Activated T-helper 1 cell treated with anti-CD3 and anti-CD28 coated beads, Interleukin-12 subunit alpha, Interleukin-12 subunit beta, Interleukin-2, Interleukin-4 antibody, amounts not matched to agents 30 ng/mL and 10 ng/mL and 1 ng/mL, durations not matched to agents 14 hours and 24 hours and 36 hours (primary cell): ENCODE measurements at places on chromosomes 6 and 20.

- DNase-seq: peak; percentile 53
Measured at GRCh38 chr20:41135187-41135887, 2.0 kb upstream of the PLCG1 start.

GRCh38 chr6:10908228-10908627, 21.4 kb downstream of the SYCP2L start:
- no peak for DNase-seq

DNA sequence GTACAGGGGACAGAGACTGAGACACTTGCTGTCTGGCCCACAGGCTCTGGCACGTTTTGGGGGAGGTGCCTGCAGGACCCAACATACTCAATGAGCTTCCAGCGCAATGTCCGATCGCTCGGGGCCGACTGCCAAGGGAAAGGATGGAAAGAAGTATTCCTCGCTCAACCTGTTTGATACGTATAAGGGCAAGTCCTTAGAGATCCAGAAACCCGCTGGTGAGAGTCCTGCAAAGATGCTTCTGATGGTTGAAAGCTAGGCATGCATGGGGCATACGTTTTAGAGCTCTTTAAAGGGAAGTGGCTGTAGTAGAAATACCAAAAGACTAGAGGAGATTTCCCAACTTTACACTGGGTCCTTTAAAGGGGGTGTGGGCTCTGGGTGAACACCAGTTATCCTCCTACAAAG, 2.2 kb downstream of the PRRC2A start:
- DNase-seq: no peak

DNA sequence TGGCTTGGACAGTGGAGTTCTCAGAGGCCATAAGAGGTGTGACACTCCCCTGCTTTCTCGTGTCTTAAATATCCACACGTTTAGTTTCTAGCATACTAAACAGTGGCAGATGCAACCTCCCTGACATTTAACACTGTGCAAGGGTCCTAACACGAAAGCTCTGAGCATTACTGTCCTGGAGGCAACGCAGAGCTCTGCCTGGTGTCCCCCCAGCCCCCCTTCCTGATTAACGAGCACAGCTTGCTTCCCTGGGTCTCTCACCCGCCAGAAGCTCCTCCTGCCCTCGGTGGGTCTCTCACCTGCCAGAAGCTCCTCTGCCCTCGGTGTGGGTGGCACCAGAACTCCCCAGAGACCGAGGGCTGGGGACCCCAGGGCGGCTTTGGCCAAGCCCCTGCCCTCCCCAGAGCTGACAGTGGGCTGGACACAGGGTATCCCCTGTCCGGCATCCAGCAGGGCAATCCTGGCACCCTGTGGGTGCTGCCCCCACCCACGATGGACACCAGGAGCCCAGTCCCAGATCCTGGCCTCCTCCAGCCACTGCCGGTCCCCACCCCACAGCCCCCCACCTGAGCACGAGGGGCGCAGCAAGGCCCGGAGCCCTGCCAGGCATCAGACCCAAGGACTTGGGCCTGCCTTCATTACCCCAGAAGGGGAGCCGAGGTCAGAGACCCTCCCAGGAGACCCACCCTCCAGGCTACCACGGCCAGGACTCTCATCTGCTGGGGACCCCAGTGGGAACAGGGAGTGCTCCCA, 12.4 kb upstream of the KCNQ2 start:
- no peak for DNase-seq

DNA sequence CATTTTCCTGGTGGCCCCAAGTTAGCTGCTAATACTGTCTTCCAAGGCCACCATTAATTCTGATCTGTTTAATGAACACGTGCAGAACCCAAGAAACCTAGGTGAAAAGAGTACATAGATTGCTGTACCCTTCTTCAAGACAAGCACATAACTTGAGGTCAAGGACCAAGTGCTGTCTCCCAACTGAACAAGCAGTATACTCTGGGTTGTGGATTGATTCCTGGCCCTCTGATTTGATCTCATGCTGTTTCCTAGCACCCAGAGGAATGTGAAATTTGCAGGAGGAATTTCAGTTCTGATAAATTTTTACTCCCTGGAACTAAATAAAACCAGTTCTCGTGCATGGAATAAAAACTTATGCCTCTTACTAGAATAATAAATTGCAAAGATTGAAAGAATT, 75.6 kb downstream of the MTFR2 start:
- DNase-seq: no peak

- no peak for DNase-seq
Measured at GRCh38 chr6:119197271-119197670, 118.8 kb upstream of the FAM184A start.

- DNase-seq: no peak
Measured at GRCh38 chr6:44800171-44800783, 412.8 kb downstream of the CDC5L start.

DNA sequence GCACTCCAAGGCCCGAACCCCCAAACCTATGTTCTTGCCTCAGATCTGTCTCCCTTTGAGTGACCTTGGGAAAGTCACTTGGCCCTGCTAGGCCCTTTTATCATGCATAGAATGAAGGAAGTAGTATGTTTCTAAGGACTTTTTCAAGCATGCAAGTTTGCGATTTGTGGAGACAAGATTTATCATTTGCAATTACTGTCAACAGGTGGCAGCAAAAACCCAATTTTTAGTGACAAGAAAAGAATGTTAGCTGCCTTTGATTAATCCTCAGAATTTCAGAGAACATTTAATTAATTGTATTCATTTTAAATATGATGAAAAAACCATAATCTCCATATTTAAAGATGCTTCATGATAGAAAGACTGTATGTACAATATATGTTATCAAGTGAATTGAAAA, 28.3 kb upstream of the PREP start:
- DNase-seq: peak; percentile 12

GRCh38 chr20:49259284-49259683, 18.6 kb downstream of the ZNFX1 start:
- DNase-seq: no peak
